ENCODE measurements at places on chromosomes 5 and 9. TPM values are rescaled to one million over a fixed set of nuclear protein-coding genes. Genes with fewer than 3 reads are reported as not detected.

The FBP1 gene
- total RNA-seq, result 14.0 TPM

The PPIC gene
- total RNA-seq, result not detected

The PDGFRB gene
- total RNA-seq, result 93.1 TPM

The SOX30 gene
- total RNA-seq, result not detected

The BTNL8 gene
- 0.75 TPM for total RNA-seq

The SPATA31C1 gene
- not detected for total RNA-seq

The INSL6 gene
- not detected for total RNA-seq

The PPP3R2 gene
- not detected for total RNA-seq

The HSPA9 gene
- total RNA-seq, result 272 TPM

The SARDH gene
- 6.8 TPM for total RNA-seq

The HAVCR1 gene
- total RNA-seq, result 10.9 TPM

The SLC4A9 gene
- total RNA-seq, result not detected

The ADCY2 gene
- not detected for total RNA-seq

The HTR4 gene
- total RNA-seq, result not detected

The PLAA gene
- 51.2 TPM for total RNA-seq

The ENTR1 gene
- 38.7 TPM for total RNA-seq

The SPINK6 gene
- total RNA-seq, result not detected

The ENTPD2 gene
- total RNA-seq, result not detected

The IL9 gene
- not detected for total RNA-seq

The PCDHB10 gene
- not detected for total RNA-seq

The ABLIM3 gene
- total RNA-seq, result 0.41 TPM

The FGF1 gene
- total RNA-seq, result not detected

The GARIN3 gene
- total RNA-seq, result not detected

The PFN3 gene
- total RNA-seq, result not detected

The GFPT2 gene
- total RNA-seq, result not detected

The F2RL1 gene
- total RNA-seq, result 0.35 TPM

The IFNB1 gene
- total RNA-seq, result not detected

The MCIDAS gene
- total RNA-seq, result not detected

The GRHPR gene
- 38.1 TPM for total RNA-seq

The CARD9 gene
- total RNA-seq, result 4.2 TPM

The SPINK4 gene
- not detected for total RNA-seq

The GZMA gene
- 621 TPM for total RNA-seq
